Stimulated activated CD8-positive, alpha-beta memory T cell treated with anti-CD3 and anti-CD28 coated beads, Interleukin-12 subunit alpha, Interleukin-12 subunit beta, amount 100 ng/mL, for 4 hours (primary cell): ENCODE measurements at places on chromosomes 6 and 20.

DNA sequence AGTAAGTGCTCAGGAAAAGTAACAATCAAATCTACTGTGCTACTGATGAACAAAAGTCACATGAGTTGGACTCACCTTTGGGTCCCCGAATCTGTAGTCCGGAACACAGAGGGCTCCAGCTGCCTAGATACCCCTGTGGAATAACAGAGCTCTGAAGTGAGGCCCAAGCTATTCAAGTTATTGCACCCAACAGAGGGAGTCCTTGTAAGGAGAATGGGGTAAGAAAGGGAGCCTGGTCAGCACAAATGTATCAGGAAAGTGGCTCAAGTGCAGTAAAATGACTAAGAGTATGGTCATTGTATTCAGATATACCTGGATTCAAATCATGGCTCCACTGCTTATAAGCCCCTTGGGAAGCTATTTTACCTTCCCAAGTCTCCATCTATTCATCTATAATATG is 20.9 kb downstream of the EDN1 start:
- no peak for DNase-seq

DNA sequence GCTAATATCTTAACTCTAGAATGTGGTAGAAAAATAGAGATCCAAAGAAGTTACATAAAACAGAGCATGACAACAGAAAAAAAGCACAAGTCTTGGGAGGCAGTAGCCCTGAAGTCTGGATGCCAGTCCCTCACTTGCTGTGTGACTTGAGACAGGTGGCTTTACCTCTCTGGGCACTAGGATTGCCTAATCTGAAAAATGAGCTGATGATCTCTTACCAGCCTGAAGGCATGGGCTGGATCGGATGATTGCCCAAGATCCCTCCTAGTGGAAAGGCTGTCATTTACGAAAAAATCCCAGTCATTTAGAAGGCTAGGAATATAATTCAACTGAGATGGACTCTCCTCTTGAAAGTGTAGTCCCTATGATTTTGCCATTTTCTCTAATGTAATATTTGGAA is 10.9 kb upstream of the GCM1 start:
- no peak for DNase-seq

DNA sequence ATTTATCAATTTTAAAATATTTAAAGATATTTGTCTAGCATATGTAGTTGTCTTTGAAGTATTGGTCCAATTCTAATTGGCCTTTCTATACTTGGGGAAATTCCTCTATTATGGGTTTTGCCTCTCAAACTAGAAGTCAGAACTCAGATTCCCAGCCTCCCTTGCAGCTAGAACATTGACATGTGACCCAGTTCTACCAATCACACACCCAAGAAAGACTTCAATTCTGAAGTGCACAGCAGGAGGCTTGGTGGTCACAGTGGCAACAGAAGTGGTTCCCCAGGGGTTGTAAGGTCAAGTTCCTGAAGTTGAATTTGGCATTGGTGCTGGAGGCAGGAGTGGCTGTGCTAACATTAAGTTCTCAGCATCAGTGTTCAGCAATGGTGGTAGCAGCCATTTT is 14.8 kb upstream of the FKBP5 start:
- DNase-seq, result no peak

- DNase-seq, result no peak
Observed at GRCh38 chr20:59820204-59821041, 113.0 kb downstream of the SYCP2 start.

DNA sequence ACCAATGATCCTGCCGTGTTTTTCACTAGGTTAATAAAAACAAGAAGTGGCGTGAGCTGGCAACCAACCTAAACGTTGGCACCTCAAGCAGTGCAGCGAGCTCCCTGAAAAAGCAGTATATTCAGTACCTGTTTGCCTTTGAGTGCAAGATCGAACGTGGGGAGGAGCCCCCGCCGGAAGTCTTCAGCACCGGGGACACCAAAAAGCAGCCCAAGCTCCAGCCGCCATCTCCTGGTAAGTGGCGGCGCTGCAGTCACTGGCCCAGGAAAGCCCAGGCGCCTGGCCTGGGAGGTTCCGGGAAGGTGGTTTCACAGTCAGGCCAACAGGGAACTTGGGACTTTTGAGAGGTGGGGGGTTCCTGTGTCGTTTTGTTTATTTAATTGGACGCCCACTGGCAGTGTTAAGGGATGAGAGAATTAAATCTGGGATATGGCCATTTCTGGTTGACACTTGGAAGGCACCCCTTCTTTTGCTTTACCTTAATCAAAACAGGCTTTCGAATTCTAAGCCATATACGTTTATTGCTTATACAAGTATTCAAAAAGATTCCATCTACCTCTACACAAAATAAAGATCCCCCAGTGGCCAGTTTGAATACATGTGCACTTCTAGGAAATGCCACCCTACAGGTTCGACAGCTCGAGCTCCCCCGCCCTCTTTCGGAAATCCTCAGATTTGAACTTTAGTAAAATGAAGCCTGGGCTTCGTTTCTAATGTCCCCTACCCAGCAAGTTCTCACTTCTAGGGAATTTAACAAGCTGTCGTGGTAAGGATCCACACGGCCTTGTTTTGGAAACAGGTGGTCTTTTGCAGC is 138.9 kb downstream of the TMEM242 start:
- DNase-seq, result peak; percentile 19
